ENCODE measurements at places on chromosomes 16 and 17.

DNA sequence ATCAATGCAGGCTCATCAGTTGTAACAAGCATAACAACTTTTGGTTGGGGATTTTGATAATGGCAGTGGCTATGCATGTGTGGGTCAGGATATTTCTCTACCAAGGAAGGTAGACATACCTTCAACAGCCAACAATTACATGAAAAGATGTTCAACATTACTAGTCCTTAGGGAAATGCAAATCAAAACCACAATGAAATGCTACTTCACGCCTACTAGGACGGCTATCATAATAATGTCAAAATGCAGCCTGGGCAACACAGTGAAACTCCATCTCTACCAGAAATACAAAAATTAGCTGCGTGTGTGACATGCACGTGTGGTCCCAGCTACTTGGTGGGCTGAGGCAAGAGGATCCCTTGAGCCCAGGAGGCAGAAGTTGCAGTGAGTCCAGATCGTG is 7.3 kb upstream of the SLC5A10 start:
- DNase-seq, result peak; percentile 19

- DNase-seq, result no peak
These were observed at the start of gene NRN1L for GRCh38 chr16:67884684-67885083. Gene NRN1L (plus strand): TSS chr16:67884885. CDS start chr16:67884904, 19 bp downstream.

GRCh38 chr17:80261159-80261894 is 675 bp downstream of the RNF213 start:
- DNase-seq, result peak; percentile 64

DNA sequence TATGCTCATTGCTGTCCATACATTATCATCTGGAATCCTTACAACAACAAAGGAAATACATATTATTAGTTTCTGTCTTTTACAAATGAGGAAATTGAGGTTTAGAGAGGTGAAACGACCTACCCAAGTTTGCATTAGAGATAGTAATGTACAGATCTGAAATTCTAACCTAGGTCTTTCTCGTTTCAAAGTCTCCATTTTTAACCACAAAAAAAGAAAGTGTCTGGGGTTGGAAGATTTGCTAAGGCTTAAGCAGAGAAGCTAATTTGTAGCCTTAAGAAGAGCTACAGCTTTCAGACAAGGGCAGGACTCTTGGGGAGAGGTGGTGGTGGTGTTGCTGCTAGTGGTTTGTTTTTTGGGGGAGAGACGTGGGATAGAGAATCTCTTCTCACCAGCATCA is 19.2 kb downstream of the CIITA start:
- DNase-seq, result no peak

- DNase-seq, result no peak
These were observed 63.0 kb upstream of the DNAH9 start for GRCh38 chr17:11535231-11535630.

DNA sequence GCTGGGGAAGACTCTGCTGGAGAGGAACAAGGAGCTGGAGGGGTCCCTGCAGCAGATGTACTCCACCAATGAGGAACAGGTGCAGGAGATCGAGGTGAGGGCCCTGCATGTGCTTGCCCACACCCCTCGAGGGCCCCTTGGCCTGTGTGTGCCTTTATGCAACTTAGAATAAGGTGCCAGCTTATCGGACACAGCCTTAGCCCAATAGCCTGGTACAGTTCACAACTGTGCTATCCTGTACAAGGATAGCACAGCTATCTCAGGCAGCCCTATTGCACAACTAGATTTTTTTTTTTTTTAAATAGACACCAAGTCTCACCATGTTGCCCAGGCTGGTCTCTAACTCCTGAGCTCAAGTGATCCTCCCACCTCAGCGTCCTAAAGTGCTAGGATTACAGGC is 12.1 kb downstream of the CDR2L start:
- no peak for DNase-seq

DNA sequence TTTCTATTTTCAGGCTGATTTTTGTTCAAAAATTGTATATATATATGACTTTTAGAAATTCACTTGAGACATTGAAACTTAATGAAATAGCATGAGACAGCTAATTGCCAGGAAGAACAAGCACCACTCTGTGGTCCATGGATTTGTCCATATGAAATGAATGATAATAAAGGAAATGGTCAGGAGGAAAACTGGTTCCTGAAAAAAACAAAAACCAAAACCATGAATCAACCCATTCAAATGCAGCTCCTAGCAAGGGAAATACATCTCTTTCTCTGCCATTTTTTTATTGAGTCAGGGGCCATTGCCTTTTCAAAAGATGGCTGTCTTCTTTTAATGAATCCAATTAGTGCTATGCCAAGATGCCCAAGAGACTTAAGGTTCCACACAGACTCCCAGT is 230.7 kb downstream of the SLC39A11 start:
- DNase-seq, result no peak

DNA sequence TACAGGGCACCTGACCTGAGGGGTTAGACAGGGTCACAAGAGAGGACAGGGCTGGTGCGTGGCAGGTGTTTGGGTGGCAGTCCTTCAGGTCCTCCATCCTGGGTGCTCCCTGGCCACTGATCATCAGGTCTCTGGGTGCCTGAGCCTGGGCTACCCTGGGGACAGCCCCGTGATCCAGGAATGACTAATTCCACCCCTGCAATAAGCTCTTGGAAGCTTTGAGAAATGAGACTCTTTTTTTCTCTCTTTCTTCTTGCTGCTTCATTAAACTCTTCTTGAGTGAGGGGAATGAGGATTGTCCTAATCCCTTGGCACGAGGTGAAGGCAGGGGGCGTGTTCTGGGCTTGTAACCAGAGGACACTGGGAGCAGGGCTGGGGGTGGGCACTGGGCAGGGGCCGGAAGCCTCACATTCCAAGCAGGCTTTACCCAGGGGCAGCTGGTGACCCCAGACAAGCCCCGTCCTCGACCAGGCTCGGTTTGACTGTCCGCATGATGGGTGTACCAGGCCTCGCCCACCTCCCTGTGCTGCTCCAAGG is 21.4 kb upstream of the SPNS2 start:
- DNase-seq, result no peak

- no peak for DNase-seq
These were observed 5.5 kb upstream of the TM4SF5 start for GRCh38 chr17:4766201-4766600.

GRCh38 chr17:7354262-7354843 is 603 bp upstream of the TMEM95 start:
- no peak for DNase-seq

All from NAMALWA (cell line).